ENCODE measurements at places on chromosomes 5 and 9.

- no peak for DNase-seq
Observed at GRCh38 chr9:86751956-86752355, 195.3 kb downstream of the GAS1 start.

GRCh38 chr5:67395790-67396418 is 199.3 kb upstream of the CD180 start:
- DNase-seq = no peak

GRCh38 chr5:151770383-151771258 is 1.1 kb upstream of the G3BP1 start:
- no peak for DNase-seq

DNA sequence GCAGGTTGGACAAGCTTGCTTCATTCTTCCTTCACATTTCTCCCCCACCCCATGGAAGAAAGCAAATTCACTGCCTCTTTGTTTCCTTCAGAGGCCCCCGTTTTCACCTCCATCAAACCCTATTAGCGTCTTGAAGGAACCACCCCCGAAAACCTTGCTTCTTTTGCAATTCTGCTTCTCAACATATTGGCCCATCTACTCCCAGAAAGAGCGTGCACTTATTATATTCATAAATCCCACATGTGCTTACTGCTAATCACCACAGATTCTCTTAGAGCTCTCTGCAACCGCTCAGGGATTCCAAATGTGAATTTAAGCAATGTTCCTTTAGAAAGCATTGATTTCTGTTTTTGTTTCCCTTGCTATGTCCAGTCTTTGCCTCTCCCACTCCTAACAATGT is 1.1 kb downstream of the F2RL2 start:
- DNase-seq = no peak

DNA sequence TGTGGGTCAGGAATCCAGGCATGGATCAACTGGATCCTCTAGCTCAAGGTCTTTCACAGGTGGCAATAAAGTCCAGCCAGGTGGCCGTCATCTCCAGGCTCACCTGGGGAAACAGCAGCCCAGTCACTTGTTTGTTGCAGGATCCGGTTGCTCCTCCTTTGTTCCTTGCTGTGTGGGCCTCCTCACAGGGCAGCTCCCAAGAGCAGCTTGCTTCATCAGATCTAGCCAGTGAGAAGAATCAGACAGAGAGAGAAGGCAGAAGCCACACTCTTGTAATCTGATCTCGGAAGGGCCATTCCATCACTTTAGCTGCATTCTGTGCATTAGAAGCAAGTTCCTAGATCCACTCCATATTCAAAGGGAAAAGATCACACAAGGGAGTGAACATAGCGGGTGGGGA is 3.2 kb upstream of the HSD17B3 start:
- DNase-seq = no peak

Measured in AG04449 (cell line).